A172 (cell line): ENCODE measurements at places on chromosomes 6 and 20. TPM values are rescaled to one million over a fixed set of nuclear protein-coding genes. Genes with fewer than 3 reads are reported as not detected.
A peak's percentile ranks its signal among the peaks of the same experiment; 100 is the strongest.

The OPN5 gene
- total RNA-seq = not detected in 2 replicates

DNA sequence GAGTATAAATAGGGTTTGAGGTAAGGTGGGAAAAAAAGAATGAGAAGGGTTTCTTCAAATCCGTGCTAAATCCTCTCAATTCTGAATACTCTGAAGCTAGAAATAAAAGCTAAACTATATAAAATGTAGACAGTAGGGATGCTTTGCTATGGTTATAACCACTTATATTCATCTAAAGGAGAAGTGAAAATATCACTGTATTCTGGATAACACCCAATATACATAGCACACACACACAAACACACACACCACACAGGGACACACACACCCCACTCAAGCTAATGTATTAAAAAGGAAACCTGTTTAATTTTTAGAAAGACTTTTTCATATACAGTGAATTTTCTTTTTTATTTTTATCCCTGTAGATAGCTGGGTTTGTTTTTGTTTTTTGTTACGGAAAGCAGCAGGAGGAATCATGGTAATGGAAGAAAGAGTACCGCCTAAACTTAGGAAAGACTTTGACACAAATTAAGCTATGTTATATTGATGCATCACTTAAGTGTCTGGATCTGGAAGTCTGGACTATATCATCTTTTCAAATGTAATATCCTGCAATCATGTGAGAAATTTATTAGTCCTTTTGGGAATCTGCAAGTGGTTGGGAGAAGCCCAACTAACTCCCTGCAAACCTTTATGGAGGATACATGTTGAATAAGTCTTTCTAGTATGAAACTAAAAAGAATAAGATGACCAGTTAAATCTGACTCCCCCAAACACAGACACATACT, 68.4 kb upstream of the FABP7 start:
- DNase-seq = no peak

The CST5 gene
- total RNA-seq = not detected in 2 replicates

- no peak for DNase-seq
Measured at GRCh38 chr6:138869398-138869797, 73.5 kb downstream of the ECT2L start.

The NKX2-4 gene
- not detected in 2 replicates for total RNA-seq

DNA sequence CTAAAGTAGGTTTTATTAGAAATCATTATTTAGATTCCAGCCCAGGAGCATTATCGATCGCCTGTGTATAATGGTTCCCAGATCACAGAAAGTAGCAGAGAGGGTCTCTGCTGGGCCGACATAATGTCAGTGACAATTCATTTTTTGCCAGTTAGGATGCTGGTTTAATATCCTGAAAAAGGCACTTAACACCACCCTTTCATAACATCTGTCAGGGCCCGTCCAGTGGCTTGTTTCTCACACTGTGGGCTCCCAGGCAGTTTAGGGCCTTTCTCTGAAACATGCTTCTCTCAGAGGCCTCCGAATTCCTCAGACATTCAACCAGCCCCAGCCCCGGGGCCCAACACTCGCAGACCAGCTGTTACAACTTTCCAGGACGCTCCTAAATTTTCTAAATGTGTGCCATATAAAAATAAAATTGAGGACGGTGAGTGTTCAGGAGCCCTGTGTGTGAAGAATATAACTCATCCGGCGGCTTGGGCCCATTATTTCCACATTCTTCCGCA, 108.6 kb upstream of the EYA4 start:
- no peak for DNase-seq

GRCh38 chr6:39203436-39204159, 25.7 kb downstream of the KCNK5 start:
- peak; percentile 60 for DNase-seq

The SLC22A3 gene
- 0.10 TPM in 1 of 2 replicates, not detected in the other for total RNA-seq

GRCh38 chr20:43736588-43737158, 9.9 kb upstream of the GTSF1L start:
- DNase-seq = no peak

GRCh38 chr20:59178983-59179595, 15.5 kb downstream of the ZNF831 start:
- no peak for DNase-seq

DNA sequence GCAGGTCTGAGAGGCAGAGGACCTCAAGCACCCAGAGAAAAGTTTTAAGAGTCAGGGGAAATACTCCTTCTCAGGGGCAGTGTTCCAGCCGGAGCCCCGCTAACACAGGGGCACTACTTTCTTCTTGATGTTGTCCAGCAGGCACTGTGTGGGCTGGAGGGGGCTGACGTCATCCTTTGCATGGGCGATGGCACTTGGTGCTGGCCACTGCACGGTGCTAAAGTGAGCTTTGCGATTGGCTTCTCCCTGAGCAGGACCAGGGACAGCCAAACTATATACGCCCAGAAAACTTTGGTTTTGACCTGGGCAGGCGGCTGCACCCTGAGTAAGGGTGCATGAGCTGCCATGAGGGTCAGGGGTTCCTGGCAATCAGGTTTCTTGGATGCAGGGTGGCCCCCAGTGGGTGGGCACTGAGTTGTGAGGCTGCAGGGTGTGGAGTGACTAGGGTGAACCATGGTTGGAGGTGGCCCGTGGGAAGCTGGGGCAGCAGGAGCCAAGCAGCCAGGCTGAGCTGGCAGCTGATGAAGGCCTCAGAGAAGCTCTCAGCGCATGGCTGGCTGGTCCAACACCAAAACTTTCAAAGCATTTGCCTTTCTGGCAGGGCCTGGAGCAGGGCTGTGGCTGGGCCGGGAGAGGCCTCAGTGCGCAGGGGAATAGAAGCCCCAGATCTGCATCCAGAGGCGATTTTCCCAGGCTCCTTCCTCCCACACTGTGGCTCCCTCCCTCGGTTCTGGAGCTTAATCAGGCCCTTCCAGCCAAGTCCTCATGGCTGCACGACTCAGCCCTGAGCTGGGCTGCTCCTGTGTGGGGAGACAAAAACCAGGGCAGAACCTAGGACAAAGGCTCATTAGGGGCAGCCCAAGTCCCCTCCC, 18.3 kb downstream of the MRPS18A start:
- DNase-seq = no peak
